ENCODE measurements at places on chromosomes 7 and 10. TPM values are rescaled to one million over a fixed set of nuclear protein-coding genes. Genes with fewer than 3 reads are reported as not detected.

CALY gene
- total RNA-seq: not detected

GIMAP7 gene
- not detected for total RNA-seq

STEAP1 gene
- 10.3 TPM for total RNA-seq

SEMA3A gene
- 2.8 TPM for total RNA-seq

NEUROG3 gene
- not detected for total RNA-seq

Measured in pericardium fibroblast (primary cell).